ENCODE measurements at places on chromosomes 6 and 20.
A peak's percentile ranks its signal among the peaks of the same experiment; 100 is the strongest.

DNA sequence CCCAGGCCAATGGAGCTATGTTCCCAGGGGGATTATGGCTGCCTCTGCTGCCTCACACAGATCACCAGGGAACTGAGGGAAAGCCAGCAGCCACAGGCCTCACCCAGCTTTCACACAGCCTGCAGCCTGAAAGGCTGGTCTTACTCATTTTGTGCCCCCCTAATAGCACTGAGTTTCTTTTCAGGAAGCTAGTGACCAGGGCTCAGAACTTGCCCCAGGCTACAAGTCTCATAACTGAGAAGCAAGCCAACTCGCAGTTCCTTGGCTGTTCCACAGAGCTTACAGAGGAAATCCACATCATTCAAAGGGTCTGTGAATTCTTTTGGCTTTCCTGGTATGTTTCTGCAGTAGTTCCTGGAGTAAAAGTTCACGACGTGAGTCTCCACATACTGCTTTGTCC is 524.8 kb upstream of the GJE1 start:
- DNase-seq: no peak

GRCh38 chr6:12278915-12279314 is 11.2 kb upstream of the EDN1 start:
- DNase-seq: no peak

DNA sequence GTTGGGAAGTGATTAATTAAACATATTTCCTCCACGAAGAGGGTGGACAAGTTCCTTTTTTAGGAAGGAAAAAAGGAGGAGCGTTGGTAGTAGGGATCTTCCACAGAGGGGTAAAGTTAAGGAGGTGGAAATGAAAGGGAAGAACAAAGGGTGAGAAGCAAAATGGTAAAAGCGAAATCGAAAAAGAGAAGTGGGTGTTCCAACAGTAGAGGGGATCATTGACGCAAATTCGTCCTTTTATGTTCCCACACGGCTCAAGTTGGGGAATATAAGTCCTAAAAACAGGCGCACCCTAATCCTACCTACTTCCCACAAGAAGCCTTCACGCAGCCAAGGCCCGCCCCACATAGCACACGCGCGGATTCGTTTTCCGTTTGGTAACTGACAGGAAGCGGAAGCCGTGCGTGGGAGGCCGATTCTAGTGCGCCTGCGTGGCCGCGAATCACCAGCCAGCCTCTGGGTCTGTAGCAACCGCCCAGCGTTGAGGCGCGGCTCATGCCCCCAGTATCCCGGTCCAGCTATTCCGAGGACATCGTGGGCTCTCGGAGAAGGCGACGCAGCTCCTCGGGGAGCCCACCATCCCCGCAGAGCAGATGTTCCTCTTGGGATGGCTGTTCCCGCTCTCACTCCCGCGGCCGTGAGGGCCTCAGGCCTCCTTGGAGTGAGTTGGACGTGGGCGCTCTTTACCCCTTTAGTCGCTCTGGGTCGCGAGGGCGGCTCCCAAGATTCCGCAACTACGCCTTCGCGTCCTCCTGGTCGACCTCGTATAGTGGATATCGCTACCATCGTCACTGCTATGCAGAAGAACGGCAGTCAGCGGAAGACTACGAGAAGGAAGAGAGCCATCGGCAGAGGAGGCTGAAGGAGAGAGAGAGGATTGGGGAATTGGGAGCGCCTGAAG is at the start of gene NKAPL:
Gene NKAPL (plus strand): TSS at position 421 of the 901 bp plus-strand sequence. CDS start 75 bp downstream, at position 496.
- peak; percentile 80 for DNase-seq

DNA sequence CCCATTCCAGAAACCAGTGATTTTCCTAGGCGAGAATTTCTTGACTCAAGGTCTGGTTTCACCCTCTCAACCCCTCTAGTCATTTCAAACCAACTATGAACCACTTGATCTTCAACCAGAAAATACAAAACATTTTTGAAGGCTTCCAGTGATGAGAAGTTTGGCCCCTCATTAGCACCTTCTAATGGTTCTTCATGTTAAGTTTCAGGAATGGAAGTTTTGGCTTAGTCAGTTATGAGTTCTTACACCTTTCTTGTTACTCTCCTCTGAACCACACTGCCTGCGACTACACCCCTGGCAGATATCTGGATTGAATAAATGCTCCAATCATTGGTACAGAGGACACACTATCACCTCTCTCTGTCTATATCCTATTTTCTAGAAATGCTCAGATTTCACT is 67.2 kb downstream of the GJA10 start:
- DNase-seq: no peak

DNA sequence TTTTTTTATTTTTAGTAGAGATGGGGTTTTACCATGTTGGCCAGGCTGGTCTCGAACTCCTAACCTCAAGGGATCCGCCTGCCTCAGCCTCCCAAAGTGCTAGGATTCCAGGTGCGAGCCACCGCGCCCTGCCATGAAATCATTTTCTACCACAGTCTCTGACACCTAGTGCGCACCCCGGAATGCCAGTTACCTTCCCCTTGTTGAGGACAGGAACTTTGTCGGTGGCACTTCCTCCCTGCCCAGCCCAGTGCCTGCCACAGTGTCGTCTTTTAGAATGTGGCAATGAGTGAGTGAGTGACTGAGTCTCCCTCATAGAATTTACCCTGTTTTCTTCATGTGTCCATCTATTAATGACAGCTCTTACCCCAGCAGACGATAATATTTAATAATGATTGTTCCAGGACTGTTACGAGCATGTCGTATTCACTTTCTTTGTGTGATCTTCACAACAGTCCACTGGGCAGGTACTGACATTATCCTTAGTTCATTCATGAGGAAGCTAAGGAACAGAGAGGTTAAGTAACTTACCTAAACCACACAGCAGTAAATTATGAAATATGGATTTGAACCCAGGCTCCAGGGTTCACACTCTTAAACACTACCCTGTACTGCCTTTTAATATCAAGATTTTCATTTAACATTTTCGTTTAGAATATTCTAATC is 1.8 kb downstream of the OSBPL2 start:
- DNase-seq: no peak

- no peak for DNase-seq
Observed at GRCh38 chr6:1371933-1372332, 17.4 kb upstream of the FOXF2 start.

- DNase-seq: no peak
Observed at GRCh38 chr20:15248618-15249395, 911.4 kb upstream of the FLRT3 start.

DNA sequence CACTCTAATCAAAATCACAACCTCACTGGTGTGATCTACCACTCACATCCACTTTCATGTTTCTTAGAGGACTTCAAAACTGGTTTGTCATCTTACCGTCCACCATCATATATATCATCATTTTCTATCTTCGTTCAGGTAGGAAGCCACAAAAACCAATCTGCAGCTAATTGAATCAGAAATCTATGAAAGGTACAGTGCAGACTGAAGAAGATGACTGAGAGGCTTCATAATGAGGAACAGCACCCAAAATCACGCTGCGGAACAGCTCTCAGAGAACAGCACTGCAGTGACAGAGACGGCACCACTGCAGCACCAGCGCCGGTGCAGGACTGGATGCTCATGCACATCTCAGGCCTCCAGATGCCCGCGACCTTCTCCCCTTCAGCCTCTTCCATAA is 13.0 kb downstream of the GMDS start:
- DNase-seq: no peak

GRCh38 chr6:111845441-111845871 is 27.8 kb downstream of the FYN start:
- DNase-seq: no peak

- DNase-seq: no peak
Observed at GRCh38 chr6:1589208-1589607, 20.5 kb upstream of the FOXC1 start.

GRCh38 chr6:15841937-15842726 is 179.3 kb upstream of the DTNBP1 start:
- no peak for DNase-seq

DNA sequence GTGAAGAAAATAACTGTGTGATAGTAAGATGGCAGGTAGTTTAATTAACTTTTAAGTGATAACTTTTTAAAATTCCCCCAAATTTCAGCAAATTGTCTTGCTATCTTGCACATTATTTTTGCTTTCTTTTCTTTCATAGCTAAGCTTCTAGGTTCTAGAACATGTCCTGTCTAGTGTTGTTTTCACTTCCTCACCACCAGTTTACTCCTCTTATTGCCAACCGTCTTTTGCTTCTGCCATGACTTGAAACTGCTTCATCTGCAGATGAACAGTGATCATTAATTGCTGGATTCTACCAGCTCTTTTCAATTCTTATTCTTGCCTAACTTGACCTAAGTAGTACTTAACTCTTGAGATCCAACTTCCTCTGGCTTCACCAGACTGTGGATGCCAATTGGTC is 137.8 kb downstream of the CENPW start:
- no peak for DNase-seq

DNA sequence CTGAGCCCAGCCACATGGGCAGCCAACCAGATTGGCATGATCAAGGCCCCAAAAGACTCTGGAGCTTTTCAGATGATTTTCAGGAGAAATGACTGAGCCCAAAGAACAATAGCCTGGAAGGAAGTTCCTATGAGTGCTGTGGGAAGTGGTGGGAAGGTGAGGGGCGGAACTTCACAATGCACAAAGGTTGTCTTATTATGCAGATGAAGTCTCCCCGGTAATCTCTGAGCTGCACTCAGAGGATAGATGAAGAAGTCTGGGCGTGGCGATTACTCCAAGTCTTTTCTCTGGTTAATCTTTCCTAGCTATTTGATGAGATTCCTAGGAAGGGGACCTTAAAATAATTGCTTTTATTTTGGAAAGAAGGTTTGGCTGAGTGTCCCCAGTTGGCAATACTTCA is 36.9 kb downstream of the LBP start:
- no peak for DNase-seq

DNA sequence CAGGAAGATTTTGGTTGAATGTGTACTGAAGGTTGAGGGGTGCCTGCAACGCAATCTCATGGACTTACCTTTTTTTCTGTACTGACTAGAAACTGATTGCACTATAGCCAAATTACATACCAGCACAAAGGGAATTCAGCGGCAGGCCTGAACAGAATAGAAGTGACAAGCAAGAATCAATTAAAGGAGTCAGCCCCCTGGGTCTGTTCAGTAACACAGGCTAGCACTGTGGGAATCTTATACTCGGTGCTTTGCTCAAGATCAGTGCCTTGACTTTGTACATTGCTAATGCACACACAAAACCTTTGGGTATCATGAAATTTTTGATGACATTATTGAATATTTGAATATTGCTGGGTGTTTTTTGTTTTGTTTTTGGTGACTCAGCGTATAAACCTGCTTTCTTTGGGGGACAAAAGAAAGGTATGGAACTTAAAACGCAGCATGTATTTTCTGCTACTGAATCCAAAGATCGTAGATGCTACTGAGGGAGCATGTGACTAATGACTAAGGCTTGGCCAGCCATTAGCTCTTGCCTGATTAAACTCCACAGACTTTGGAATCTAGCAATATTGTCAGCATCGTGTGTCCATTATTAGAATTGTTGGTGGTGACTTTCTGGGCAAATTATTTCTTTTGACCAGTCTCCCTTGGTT is 236.6 kb downstream of the ARID1B start:
- no peak for DNase-seq

- no peak for DNase-seq
Observed at GRCh38 chr20:34628026-34628425, 48.9 kb downstream of the PIGU start.

GRCh38 chr20:24378661-24379483 is 90.6 kb upstream of the SYNDIG1 start:
- DNase-seq: no peak

GRCh38 chr6:16157492-16157891 is 28.6 kb downstream of the MYLIP start:
- DNase-seq: no peak

- DNase-seq: no peak
Observed at GRCh38 chr20:4808872-4809271, 87.2 kb downstream of the PRND start.

GRCh38 chr6:1917626-1918371 is 308.1 kb downstream of the FOXC1 start:
- DNase-seq: peak; percentile 85

DNA sequence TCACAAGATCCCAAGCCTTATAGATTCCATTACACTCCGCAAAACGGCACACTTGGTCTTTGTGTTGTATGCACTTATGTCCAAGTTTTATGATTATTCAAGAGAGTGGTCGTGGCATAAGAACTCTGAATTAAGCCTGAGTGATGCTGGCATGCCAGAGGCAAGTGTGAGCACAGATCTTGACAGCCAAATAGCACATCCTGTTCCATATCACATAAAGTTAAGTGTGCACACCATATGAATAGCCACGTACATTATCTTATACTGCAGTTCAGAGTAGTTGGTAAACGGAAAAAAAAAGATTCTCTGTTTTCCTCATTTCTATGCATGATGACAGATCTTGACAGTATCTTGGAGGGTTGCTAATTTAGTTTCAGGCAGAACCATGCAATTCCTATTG is 727.3 kb upstream of the FLRT3 start:
- DNase-seq: no peak

GRCh38 chr6:72850469-72850868 is 228.6 kb downstream of the KCNQ5 start:
- no peak for DNase-seq

DNA sequence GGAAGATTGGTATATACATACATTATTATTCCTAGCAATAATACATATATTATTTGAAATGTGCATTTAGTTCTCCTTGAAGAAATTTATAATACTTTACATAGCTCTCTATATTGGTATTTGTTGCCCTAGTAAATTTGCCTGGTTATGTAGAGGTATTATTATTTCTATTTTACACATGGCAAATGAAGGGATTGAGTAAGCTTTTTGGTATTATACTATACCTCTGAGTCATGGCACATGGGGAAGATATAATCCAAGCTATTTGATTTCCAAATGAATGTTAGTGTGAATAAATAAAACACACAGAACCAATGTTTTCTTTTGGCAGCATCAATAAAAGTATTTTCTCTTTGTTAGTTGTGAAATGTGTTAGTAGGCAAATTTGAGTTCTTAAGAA is 409.6 kb upstream of the SLC35B3 start:
- DNase-seq: no peak

DNA sequence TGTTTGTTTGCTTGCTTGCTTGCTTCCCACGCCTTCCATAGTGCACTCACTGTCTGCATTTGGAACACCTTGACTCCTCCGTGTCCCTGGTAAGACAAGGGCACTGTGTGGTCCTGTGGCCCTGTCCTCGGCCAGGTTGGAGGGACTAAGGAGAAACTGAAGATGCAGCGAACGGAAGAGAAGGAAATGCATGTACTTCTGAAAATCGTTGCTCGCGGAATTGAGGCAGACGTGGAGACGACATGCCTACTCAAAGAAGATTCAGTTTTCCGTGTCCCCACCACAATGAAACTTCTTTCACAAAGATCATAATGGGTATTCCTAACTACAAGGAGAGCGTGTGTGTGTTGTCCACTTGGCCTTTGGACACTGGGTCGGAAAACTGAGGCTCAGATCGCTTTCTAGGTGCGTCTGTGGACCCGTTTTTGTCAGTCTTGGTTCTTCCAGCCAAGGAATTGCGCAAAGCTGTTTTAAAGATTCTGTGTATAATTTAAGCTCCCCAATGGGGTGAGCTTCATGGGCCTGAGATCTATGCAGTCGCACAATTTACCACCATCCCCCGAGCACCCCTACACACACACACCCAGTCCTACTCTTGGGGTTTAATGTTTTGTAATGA is 120.4 kb upstream of the ZNF184 start:
- DNase-seq: no peak

All from fibroblast of mammary gland (primary cell).